ENCODE measurements at places on chromosomes 3 and 15.

DNA sequence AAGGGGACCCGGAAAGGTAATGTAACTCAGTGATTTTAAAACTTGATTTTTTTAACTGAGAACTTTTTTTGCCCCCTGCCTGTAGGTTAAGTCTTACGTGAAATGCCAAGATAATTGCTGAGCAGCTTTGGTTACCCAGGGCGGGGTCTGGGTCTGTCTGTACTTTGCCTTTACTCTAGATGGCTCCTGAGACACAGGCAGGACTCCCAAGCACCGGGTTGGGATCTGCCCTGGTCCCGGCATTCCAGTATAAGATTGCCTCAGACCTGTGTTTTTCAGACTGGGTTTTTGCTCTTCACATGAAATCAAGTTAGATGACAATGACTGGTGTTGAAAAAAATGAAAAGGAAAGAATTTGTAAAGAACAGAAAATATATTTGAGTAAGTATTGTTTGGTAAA, 40.3 kb downstream of the WDR76 start:
- DNase-seq: no peak

DNA sequence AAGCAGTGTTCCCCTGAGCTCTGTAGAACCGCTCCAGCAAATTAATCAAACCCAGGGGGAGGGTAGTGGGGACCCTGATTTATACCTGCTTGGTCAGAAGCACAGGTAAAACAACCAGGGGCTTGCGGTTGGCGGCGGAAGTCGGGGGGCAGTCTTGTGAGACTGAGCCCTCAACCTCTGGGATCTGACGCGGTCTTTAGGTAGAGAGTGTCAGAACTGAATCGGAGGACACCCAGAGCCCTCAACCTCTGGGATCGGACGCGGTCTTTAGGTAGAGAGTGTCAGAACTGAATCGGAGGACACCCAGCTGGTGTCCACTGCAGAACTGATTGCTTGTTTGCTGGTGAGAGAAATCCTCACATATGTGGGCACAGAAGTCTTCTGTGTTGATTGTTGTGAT, 12.9 kb upstream of the PAQR5 start:
- no peak for DNase-seq

GRCh38 chr15:55992769-55993110, 672 bp downstream of the NEDD4 start:
- DNase-seq: no peak

DNA sequence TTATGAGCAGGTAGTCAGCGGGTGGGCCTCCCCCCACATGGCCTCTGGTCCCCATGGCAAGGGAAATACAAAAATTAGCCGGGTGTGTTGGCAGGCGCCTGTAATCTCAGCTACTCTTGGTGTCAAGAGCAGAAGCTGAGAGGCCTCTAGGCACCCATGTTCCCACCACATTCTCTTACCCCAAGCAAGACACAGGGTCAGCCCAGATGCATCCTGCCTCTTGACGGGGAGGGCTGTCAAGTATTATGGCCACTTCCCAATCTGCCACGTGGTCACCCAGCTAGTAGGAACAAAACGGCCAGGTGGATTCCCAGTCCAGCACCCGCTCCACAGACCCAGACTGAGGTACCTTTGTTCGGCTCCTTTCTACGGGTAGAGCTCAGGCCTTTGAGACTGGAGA, 16.2 kb upstream of the SLC6A6 start:
- no peak for DNase-seq

DNA sequence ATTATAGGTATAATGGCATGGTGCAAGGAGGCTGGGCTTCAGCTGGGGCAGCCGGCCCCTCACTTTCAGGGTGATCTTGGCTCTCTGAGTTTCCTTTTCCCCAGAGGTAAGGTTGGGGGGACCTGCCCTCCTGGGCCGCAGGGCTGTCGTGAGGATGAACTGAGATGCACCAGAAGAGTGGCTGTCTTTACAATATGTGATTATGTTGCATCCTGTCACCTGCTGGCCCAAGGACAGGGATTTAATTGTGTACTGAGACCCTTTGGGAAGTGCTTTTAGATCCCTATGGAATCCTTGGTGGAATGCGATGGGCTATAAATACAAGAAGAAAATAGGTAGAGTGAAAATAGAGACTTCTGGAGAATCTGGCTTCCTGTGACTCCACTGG, 22.1 kb downstream of the ANAPC13 start:
- no peak for DNase-seq
